Activated CD8-positive, alpha-beta T cell treated with anti-CD3 and anti-CD28 coated beads for 36 hours (primary cell): ENCODE measurements at places on chromosomes 3 and 15.

- DNase-seq: no peak
These were observed 20.8 kb downstream of the NBEAL2 start for GRCh38 chr3:47000198-47000815.

DNA sequence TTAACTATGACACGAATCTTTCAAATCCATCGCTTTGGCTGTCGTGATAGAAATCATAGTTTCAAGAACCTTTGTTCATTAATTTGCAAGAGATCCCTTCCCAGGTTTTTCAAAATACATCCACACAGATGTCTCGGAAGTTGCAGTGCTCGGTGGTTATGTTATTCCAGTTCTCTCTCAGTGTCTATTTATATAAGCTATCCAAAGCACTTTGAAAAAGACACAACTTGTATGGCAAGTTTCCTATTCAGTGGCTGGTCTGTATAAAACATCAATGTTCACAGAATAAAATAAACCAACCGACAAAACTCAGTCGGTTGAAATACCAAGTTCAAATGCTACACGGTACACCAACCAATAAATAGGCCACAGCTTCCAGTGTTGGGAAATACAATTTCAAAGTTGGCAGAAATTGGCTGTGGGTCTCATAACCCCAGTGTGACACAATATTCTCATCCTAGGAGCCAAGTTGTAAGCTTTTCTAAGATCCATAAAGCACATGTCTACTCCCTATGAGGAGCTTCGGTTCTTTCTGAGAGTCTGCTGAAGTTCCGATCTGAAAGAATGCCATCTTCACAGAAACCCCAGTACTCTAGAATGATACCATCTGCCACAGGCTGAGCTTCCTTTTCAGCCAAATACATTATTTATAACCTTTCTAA, 23.7 kb downstream of the SATB1 start:
- no peak for DNase-seq

GRCh38 chr3:156180077-156180476, 59.7 kb downstream of the KCNAB1 start:
- DNase-seq: no peak

DNA sequence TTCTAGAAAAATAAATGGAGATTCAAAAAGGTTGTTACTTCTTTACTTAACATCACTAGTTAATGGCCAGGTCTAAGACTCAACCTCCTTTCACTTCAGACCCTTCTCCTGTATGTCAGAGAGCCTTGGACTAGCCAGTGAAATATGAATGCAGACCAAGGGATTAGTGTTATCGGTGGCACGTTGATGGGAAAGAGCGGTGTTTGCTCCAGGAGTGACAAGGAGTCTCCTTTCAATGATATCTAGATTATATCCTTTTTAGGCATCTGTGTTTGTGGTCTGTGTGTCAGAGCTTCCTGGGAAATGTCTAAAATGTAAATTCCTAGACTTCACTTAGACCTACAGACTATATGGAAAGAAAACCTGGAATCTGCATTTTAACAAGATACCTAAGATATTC, 658.0 kb upstream of the KCNMB2 start:
- DNase-seq: no peak

GRCh38 chr15:37262922-37263608, 162.7 kb upstream of the MEIS2 start:
- no peak for DNase-seq

- no peak for DNase-seq
These were observed 76.4 kb downstream of the AKAP13 start for GRCh38 chr15:85456798-85457197.

GRCh38 chr3:49707113-49707480, 12.4 kb downstream of the AMIGO3 start:
- DNase-seq: no peak

DNA sequence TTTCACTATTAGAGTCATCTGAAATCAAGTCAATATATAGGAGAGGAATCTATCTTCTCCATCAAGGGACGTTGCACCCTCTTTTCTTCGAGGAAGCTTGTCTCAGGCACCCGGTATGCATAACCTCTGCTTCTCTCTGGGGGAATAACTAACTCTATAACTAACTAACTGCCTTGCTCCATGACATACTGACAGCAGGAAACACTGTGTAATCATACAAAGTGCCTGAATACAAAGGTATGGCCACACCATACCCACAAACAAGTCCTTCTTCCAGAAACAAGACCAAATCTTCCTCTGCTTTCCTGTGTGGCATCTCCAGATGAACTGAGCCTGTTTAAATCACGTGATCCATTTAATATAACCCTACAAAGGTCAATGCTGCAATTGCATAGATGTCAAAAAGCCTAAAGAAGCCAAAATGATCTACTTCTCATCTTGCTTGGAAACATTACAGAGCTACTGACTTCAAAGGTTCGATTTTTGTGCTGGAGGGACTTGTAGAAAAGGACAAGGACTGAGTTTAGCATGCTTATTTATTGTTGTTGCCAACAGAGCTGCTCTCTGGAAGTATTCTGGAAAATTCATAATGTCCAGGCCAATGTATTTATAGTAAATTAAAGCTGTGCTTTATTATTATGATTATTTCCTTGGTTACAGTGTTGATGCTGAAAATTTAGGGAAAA, 380.5 kb downstream of the FOXP1 start:
- DNase-seq: no peak

DNA sequence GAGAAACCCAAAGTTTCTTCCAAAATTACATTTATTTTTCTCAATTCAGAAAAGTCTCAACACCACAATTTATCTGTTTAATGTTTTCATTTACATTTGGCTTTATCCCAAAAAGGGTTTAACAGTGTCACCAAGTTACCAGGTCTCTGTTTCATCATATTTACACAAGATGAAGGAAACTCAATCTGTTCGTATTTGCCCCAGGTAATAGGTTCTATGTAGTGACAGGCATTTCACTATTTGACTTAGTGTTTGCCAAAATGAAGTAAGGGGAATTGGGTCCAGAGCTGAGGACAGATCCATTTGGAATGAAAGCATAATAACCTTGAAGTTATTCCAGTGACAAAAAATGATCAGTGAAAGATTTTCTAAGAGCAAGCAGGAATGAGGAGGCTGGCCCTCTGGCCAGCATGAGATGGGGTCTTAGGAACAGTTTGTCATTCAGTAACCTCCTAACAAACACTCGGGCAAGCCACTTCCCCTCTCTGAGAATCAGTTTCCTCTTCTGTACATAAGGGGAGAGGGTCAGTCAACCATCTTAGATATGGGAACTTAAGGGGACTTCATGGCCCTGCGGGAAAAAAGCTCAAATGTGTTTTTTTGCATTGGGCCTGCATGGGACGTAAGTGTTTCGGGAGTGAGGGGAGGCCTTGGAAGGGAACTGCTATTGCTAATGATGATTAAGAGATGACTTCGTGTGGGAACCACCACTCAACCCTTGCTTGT, 31.8 kb downstream of the UMPS start:
- no peak for DNase-seq

DNA sequence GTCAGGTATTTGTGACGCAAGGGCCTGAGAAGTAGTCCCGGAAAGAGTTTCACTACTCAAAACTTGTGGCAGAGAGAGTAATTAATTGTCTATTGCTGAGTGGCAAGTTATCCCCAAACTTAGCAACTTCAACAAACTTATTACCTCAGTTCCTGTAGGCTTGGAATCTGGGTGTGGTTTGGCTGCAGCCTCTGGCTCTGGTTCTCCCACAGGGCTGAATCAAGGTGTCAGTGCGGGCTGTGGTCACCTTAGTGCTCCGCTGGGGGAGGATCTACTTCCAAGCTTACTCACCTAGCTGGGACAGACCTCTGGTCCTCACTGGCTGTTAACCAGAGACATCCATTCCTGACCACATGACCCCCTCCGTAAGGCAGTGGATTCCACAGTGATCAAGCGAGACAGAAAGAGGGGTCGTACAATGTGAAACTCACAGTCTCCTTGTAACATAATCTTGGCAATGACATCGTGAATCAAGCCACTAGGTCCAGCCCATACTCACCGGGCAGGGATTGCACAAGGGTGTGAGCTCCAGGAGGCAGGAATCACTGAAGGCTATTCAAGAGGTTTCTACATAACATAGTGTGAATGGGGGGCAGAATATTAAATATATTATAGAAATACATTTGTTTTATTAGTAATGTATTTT, 138.3 kb downstream of the RYR3 start:
- DNase-seq: no peak

DNA sequence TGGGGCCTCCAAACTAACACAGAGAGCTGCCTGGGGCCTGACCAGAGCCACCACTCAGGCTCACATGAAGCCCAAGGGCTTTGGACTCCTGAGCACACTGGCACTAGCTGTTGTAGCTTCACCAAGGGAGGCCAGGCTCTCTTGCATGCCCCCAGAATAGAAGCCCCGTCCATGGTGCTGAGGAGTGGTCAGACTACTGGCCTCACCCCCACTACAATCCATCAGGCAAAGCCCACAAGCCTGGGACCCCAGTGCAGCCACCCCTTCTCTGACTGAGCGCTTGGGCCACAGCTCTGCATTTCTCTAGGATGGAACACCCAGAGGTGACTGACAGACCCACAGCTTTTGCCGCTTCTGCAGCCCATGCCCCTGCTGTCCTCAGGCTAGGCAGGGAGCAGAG, 180.8 kb downstream of the PYDC2 start:
- DNase-seq: no peak

- DNase-seq: no peak
These were observed 363.4 kb downstream of the GAP43 start for GRCh38 chr3:115986555-115987207.
